Naive thymus-derived CD8-positive, alpha-beta T cell (primary cell): ENCODE measurements at places on chromosomes 16 and 17. TPM values are rescaled to one million over a fixed set of nuclear protein-coding genes. Genes with fewer than 3 reads are reported as not detected.
A peak's percentile ranks its signal among the peaks of the same experiment; 100 is the strongest.

The CLDN7 gene
- 5.7 TPM for polyA plus RNA-seq

DNA sequence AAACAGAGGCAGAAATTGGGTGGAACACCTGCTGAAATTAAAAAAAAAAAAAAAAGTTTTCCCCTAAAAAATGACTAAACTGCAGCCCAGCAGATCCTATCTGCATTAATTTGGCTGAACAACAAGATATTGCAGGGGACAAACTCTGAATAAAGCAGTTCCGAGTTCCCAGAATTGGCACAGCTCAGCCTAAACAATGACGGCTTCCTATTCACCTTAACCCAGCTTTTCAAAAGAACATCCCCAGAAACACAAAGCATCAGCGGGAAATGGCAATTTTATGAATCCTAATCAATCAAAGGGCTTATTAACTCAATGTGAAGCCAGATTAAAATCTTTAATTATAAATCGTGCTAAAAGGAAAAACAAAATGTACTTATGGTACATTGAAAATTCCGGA lies 497.8 kb upstream of the ZFHX3 start:
- H3K27ac ChIP-seq: no peak overlapping the region
- H3K4me1 ChIP-seq: no peaks in the 10 kb centered on the region
- peaks cover 52% of the 10 kb centered on the region for H3K27me3 ChIP-seq

The OTOP3 gene
- not detected for polyA plus RNA-seq

GRCh38 chr16:20291208-20292206 lies 35.8 kb downstream of the GP2 start:
- peaks cover 7% of the 10 kb centered on the region for H3K27me3 ChIP-seq
- no peak overlapping the region for H3K4me3 ChIP-seq
- H3K27ac ChIP-seq: no peak overlapping the region
- DNase-seq: no peak

The CCL4L2 gene
- polyA plus RNA-seq: not detected

GRCh38 chr17:60168654-60169053 lies 18.9 kb downstream of the CA4 start:
- peaks cover 19% of the 10 kb centered on the region for H3K4me1 ChIP-seq
- peaks cover 5% of the 10 kb centered on the region for H3K27me3 ChIP-seq
- no peak for DNase-seq
- H3K4me3 ChIP-seq: no peak overlapping the region

The AGRP gene
- not detected for polyA plus RNA-seq

The STAC2 gene
- polyA plus RNA-seq: not detected

GRCh38 chr17:59335685-59336084 lies 4.2 kb downstream of the YPEL2 start:
- H3K27me3 ChIP-seq: no peaks in the 10 kb centered on the region
- no peak for DNase-seq
- H3K36me3 ChIP-seq: peaks cover 3% of the 10 kb centered on the region
- H3K4me1 ChIP-seq: peaks cover 68% of the 10 kb centered on the region
- H3K27ac ChIP-seq: no peak overlapping the region

The TBX21 gene
- 0.42 TPM for polyA plus RNA-seq

The FOXC2 gene
- not detected for polyA plus RNA-seq

DNA sequence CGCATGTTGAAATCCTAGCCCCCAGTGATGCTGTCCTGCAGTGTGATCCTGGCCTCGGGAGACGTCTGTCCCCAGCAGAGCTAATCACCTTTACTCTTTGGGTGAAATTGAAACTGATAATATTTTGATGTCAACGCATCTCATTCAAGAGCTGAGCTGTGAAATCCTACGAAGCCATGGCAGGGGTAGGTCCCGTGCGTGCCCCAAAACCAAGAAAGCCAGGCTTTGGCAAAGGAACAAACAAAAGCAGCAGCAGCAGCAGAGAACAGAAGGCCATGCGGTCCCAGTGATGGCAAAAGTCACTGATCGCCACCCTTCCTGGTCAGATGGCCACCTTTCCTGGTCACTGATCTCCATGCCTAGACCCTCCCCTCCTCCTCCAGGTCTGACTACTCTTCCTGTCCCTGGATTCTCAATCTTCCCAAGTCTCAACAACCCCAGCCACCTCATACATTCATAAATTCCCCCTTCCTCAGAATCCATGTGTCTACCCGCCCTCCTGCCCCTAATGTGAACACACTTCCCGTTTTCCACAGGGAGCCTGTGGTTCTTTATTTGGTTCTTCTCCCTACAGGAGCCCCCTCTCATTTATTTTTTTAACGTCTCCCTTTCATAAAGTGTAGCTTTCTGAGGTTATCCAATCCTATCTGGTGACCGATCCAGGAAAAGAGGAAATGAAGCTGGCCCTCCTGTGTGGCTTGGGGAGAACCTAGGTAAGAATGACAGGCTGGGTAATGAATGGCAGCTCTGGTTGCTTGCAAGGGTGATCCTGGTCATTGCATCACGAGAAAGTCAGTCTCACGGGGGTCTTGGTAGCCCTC lies 50.3 kb downstream of the CPPED1 start:
- no peak overlapping the region for H3K27ac ChIP-seq
- H3K4me1 ChIP-seq: peaks cover 2% of the 10 kb centered on the region
- no peaks in the 10 kb centered on the region for H3K36me3 ChIP-seq
- no peaks in the 10 kb centered on the region for H3K27me3 ChIP-seq
- no peak for DNase-seq

The SNX20 gene
- polyA plus RNA-seq: 50.4 TPM

The NF1 gene
- 7.5 TPM for polyA plus RNA-seq

DNA sequence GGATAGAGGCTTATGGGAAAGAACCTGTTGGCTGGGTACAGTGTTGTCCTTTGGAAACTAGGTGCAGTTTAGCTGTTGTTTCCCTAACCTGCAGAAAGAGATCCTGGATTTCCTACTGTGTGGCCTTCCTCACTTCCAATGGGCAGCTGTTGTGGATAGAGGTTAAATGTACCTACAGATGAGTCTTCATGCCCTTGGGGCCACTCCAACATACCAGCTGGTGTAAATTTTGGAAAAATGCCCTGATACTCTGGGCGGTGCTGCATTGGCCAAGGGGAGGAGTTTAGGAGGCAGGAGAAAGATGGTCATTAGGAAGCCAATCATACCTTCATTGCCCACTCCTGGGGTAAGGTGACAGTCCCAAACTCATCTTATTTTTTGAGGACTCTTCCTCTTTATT lies 70.2 kb downstream of the SNX11 start:
- H3K4me1 ChIP-seq: peaks cover 34% of the 10 kb centered on the region
- peaks cover 17% of the 10 kb centered on the region for H3K36me3 ChIP-seq
- H3K27me3 ChIP-seq: no peaks in the 10 kb centered on the region
- no peak overlapping the region for H3K4me3 ChIP-seq
- H3K27ac ChIP-seq: no peak overlapping the region
- DNase-seq: no peak

The IL17C gene
- polyA plus RNA-seq: not detected

DNA sequence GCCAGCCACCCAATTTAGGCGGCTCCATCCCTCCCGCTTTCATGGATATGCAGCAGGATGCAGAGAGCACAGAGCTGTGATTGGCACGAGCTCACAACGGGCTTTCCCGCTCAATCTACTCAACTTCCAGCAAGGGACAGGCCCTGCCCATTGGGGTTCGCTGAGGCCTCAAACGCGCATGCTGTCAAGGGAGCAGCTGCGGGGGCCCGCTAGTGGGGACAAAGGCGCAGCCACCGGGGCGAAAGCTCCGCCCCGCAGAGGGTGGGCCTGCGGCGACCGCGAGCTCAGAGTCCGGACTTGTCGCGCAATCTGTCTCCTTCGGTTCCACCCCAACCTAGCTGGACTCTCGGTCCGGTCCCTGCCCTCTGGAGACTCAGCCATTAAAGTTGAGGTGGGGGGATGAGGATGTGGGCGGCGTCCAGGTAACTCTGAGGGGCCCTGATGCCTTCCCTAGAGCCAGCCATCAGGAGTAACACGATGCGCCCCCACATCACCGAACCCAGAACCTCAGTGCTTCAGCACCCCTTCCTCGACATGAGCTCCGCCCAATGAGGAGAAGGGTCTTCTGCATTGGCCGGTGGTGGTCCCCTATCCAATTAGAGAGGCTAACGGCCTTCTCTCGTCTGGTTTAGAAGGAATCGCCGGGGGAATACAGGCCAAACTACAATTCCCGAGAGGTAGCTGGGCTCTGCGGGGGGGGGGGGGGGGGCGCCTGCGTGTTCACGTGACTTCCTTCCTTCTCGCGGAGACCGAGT lies 489 bp upstream of the NFATC3 start:
- H3K36me3 ChIP-seq: no peaks in the 10 kb centered on the region
- H3K27ac ChIP-seq: peak overlapping the region; percentile 94
- peak overlapping the region; percentile 89 for H3K4me3 ChIP-seq
- peak; percentile 84 for DNase-seq

The TLCD1 gene
- polyA plus RNA-seq: not detected

- peaks cover 7% of the 10 kb centered on the region for H3K4me1 ChIP-seq
- peak overlapping the region; percentile 15 for H3K27ac ChIP-seq
- H3K36me3 ChIP-seq: peaks cover 23% of the 10 kb centered on the region
- H3K27me3 ChIP-seq: no peaks in the 10 kb centered on the region
- peak overlapping the region; percentile 59 for H3K4me3 ChIP-seq
Observed at GRCh38 chr17:64781810-64782555, 119.9 kb upstream of the SMURF2 start.

The MPDU1 gene
- 33.9 TPM for polyA plus RNA-seq

GRCh38 chr17:36475346-36475970 lies 11.0 kb upstream of the ZNHIT3 start:
- H3K36me3 ChIP-seq: no peaks in the 10 kb centered on the region
- peaks cover 14% of the 10 kb centered on the region for H3K27me3 ChIP-seq
- no peak overlapping the region for H3K27ac ChIP-seq
- H3K4me1 ChIP-seq: no peaks in the 10 kb centered on the region
- no peak overlapping the region for H3K4me3 ChIP-seq
- DNase-seq: no peak

- H3K4me1 ChIP-seq: no peaks in the 10 kb centered on the region
- no peak overlapping the region for H3K4me3 ChIP-seq
- no peaks in the 10 kb centered on the region for H3K27me3 ChIP-seq
- H3K36me3 ChIP-seq: no peaks in the 10 kb centered on the region
- H3K27ac ChIP-seq: no peak overlapping the region
Observed at GRCh38 chr16:73949574-73950320, 346.9 kb upstream of the PSMD7 start.

GRCh38 chr16:56919099-56919800 lies 12.7 kb upstream of the HERPUD1 start:
- no peak overlapping the region for H3K4me3 ChIP-seq
- H3K27ac ChIP-seq: no peak overlapping the region
- DNase-seq: no peak
- no peaks in the 10 kb centered on the region for H3K27me3 ChIP-seq
- no peaks in the 10 kb centered on the region for H3K36me3 ChIP-seq

GRCh38 chr16:47467501-47467900 lies 6.4 kb downstream of the PHKB start:
- no peak overlapping the region for H3K4me3 ChIP-seq
- DNase-seq: no peak
- H3K27me3 ChIP-seq: no peaks in the 10 kb centered on the region
- H3K36me3 ChIP-seq: peaks cover 5% of the 10 kb centered on the region
- H3K27ac ChIP-seq: no peak overlapping the region
- H3K4me1 ChIP-seq: peaks cover 47% of the 10 kb centered on the region

The TMEM101 gene
- 28.8 TPM for polyA plus RNA-seq

DNA sequence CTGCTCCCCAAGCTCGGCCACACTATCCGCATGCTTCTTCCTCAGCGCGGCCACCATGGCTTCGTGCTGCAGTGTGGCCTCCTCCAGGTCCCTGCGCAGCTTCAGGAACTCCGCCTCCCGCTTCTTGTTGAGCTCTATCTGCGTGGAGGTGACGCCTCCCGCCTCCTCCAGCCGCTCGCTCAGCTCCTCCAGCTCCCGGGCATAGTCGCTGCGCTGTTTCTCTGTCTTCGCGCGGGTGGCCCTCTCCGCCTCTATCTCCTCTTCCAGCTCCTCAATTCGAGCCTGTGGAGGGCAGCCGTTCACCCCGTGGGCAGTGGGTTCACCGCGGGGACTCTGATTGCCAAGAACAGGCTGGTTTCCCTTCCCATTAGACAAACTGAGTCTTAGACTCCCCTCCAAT lies 19.0 kb downstream of the MYH3 start:
- H3K36me3 ChIP-seq: peaks cover 6% of the 10 kb centered on the region
- H3K4me3 ChIP-seq: no peak overlapping the region
- H3K27ac ChIP-seq: no peak overlapping the region
- no peak for DNase-seq

GRCh38 chr17:44610871-44611270 lies 45.4 kb upstream of the MEIOC start:
- no peak overlapping the region for H3K4me3 ChIP-seq
- H3K27me3 ChIP-seq: no peaks in the 10 kb centered on the region
- no peak for DNase-seq
- H3K36me3 ChIP-seq: no peaks in the 10 kb centered on the region
- H3K27ac ChIP-seq: no peak overlapping the region

DNA sequence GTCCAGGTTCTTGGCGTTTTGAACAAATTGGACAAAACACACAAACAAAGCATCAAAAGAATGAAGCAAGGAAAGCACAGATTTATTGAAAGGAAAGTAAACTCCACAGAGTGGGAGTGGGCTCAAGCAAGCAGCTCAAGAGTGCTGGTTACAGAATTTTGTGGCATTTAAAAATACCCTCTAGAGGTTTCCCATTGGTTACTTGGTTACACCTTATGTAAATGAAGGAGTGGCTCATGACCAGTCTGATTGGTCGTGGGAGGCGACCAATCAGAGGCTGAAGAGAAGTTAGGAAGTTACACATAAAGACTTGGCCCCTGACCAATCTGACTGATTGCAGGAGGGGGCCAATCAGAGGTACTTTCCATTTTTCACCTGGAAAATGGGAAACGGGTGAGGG lies 1373.8 kb upstream of the GOT2 start:
- no peak overlapping the region for H3K27ac ChIP-seq
- no peak for DNase-seq
- H3K27me3 ChIP-seq: no peaks in the 10 kb centered on the region
- no peaks in the 10 kb centered on the region for H3K36me3 ChIP-seq
- no peak overlapping the region for H3K4me3 ChIP-seq

GRCh38 chr16:83458612-83459011 lies 349.2 kb upstream of the HSBP1 start:
- H3K27me3 ChIP-seq: peaks cover 5% of the 10 kb centered on the region
- H3K4me3 ChIP-seq: no peak overlapping the region
- H3K36me3 ChIP-seq: no peaks in the 10 kb centered on the region
- no peak for DNase-seq
- H3K27ac ChIP-seq: no peak overlapping the region

DNA sequence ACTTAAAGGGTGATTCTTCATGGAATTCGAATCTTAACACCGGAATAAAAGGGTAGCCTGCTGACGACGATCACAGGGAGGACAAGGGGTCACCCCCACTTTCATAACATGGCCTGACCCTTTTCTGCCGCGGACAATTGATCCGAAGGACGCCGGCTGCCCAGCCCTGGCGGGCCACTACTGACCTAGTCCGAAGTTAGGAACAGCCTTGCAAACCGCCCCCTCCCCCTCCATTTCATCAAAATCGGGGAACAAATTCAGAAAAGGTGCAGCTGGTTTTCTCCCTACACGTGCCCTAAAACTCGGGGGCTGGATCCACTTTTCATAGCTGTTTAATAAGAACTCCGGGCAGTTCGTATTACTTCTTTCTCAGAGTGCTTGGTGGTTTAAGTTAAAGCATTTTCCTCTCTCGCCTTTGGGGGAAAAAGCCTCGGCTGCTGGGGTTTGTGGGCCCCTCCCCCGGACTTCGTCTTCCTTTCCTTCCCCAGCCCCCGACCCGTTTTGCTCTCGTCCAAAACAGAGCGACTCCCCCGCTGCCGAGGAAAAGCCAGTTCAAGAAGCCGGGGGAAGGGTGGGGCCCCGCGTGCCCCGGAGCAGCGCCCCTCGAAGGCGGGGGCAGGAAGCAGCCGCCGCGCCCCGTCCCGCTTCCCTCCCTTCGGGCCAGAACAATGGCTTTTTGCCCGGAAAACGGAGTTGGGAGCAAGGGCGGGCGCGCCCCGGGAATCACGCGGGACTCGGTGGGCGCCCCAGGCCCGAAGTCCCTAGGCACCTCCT lies 641 bp upstream of the CBX2 start:
- no peaks in the 10 kb centered on the region for H3K36me3 ChIP-seq
- DNase-seq: no peak
- peak overlapping the region; percentile 86 for H3K4me3 ChIP-seq
- no peak overlapping the region for H3K27ac ChIP-seq
- peaks cover 42% of the 10 kb centered on the region for H3K4me1 ChIP-seq
